ENCODE measurements at places on chromosomes 4 and X.
A peak's percentile ranks its signal among the peaks of the same experiment; 100 is the strongest.

- DNase-seq, result no peak
These were observed 147.3 kb downstream of the HS6ST2 start for GRCh38 chrX:132810964-132811712.

- DNase-seq, result no peak
These were observed 540.9 kb downstream of the GBA3 start for GRCh38 chr4:23233596-23233995.

DNA sequence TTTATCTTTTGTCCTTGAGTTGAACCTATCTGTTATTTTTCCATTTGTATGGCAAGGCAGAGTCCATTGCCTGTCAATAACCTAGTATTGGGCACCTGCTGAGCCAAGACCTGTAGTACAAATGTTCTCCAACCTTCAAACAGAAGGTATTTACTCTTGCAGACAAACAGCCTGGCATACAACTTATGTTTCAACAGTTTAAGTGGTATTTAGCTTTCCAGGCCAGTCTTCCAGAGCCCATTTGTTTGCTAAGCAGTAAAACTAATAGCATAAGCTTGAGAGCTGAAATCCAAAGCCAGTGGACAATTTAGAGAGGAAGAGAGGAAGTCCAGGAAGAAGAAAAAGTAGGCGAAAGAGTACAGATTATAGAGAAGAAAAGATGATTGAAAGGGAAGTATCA lies 979.3 kb downstream of the GLUD2 start:
- DNase-seq, result no peak

GRCh38 chr4:151841107-151841506 lies 80.3 kb upstream of the GATB start:
- no peak for DNase-seq

- no peak for DNase-seq
These were observed 87.8 kb downstream of the RAPGEF2 start for GRCh38 chr4:159190651-159191050.

DNA sequence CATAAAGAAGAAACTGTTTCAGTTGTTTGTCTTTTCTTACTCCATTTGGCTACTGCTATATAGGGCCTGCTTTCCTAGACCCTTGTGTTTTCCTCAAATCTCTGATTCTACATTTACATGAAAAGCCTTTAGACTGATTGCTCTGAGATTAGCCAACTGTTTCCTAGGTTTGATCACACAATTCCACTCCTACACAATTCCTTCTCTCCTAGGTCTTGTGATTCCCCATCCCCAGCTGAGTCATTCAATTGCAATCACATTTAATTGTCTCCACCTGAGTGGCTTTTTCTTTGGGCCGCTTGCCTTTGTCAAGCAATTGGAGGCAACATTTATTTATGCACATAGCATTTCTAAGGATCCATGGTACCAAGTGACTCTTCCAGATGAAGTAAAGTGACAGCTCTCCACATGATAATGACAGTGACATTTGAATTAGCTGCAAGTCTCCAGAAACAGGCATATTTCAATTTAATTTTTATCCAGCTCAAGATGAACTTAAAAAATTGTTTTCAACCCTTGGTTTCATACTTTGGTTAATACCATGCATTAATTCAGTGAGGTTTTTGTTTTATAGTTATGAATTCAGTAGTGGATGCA lies 35.8 kb downstream of the ATXN3L start:
- no peak for DNase-seq

DNA sequence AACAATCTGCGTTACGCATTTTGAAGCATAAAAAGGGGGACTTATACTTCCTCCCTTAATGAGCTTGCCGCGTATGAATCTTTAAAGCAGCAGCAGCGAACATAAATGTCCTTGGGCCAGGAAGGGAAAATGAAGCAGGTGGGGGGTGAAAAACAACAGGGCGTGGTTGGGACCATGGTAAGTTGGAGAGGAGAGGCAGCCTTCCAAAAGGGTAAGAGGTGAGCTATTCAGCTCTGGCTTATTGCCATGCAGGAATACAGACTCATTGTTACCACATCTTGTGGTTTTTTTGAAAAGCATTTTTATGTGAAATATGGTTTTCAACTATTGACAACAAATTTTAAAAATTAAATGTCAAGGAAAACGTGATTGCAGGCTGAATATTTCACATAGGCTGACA lies 710.7 kb upstream of the FAM241A start:
- DNase-seq, result no peak

DNA sequence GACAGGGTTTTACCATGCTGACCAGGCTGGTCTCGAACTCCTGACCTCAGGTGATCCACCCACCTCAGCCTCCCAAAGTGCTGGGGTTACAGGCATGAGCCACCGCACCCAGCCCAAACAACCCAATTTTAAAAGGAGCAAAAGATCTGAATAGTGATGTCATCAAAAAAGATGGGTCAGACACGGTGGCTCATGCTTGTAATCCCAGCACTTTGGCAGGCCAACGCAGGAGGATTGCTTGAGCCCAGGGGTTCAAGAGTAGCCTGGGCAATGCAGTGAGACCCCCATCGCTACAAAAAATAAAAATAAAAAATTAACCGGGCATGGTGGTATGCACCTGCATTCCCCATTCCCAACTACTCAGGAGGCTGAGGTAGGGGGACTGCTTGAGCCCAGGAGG lies 6.1 kb downstream of the ELF2 start:
- DNase-seq, result no peak

GRCh38 chr4:150578745-150579501 lies 3.0 kb upstream of the MAB21L2 start:
- peak; percentile 89 for DNase-seq

DNA sequence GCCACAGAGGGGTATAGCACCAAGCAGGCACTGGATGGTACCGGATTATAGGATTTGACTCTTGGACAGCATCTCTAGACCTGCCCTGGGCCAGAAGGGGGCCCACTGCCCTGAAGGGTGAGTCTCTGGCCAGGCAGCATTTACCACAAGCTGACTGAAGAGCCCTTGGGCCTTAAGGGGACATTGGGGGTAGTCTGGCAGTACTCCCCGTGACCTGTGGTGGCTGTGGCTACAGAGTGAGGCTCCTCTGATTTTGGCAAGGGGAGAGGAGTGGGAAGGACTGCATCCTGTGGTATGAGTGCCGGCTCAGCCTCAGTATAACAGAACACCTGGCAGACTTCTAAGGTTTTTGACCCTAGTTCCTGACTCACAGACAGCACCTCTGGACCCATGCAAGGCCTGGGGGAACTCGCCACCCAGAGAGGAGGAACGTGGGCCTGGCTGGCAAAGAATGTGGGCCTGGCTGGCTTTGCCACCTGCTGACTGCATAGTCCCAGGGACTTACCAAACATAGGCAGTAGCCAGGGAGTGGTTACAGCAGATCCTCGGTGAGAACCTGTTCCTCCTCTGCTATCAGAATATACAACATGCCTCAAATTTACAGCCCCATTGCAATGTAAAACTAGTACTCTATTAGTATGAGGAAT lies 48.1 kb downstream of the ABCB7 start:
- no peak for DNase-seq

DNA sequence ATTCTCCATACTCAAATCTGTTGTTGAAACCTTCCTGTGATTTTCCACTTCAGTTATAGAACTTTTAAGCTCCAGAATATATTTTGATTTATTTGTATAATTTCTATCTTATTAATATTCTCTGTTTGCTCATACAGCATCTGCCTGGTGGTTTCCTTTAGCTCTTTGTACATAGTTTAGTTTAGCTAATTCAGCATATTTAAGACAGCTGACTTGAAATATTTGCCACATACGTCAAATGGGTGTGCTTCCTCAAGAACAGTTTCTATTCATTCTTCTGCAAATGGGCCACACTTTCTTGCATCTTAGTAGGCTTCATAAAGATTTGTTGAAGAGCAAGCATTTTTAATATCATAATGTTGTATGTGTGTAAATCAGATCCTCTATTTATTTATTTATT lies 101.8 kb downstream of the MAGEC1 start:
- DNase-seq, result no peak

- DNase-seq, result no peak
These were observed 63.0 kb upstream of the AGA start for GRCh38 chr4:177505171-177505615.
